T follicular helper cell (primary cell): ENCODE measurements at places on chromosomes 12 and 14.

DNA sequence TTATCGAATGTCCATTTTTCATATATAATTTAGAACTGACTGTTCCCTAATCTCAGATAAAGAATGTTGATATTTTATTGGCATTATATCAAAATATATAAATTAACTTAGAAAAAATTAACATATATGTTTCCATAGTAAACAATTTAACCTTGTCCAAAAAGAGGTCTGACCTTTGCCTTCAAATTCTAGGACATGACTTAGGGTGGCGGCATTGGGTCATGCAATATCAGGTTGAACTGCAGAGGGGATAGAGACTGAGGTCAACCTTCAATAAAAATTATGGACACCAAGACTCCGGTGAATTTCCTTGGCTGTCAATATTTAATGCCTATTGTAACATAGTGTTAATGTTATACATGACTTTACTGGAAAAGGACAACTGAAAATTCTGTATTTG, 199.8 kb downstream of the RPL10L start:
- DNase-seq: no peak

GRCh38 chr14:94560751-94561655, at the start of gene SERPINA4:
Gene SERPINA4, plus strand, starts transcription at chr14:94561442. Its CDS starts 2,041 bp downstream, at chr14:94563483.
- DNase-seq: no peak

DNA sequence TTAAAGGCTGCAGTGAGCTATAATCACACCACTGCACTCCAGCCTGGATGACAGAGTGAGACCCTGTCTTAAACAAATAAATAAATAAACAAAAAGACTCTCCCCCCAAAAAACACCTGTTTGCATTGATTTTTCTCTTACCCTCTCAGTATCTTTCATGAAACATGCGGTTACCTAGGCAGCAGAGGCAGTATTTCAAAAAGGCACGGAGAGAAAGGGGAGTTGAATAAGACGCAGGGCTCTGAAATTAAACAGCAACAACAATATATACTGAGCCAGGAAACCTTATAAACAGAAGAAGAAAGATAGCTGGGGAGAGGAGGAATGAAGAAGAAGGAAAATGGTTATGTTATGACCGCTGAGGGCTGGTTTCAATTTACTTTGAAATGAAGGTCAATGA, 277.6 kb downstream of the BTG1 start:
- no peak for DNase-seq

- no peak for DNase-seq
Observed at GRCh38 chr12:107163413-107163812, 70.1 kb upstream of the CRY1 start.

GRCh38 chr12:9344541-9344940, 136.3 kb upstream of the PZP start:
- no peak for DNase-seq

GRCh38 chr12:74889563-74890236, 319.9 kb downstream of the KCNC2 start:
- no peak for DNase-seq

GRCh38 chr12:4603421-4603820, 41.4 kb downstream of the DYRK4 start:
- no peak for DNase-seq

GRCh38 chr12:54407183-54407905, 11.7 kb downstream of the ITGA5 start:
- no peak for DNase-seq

DNA sequence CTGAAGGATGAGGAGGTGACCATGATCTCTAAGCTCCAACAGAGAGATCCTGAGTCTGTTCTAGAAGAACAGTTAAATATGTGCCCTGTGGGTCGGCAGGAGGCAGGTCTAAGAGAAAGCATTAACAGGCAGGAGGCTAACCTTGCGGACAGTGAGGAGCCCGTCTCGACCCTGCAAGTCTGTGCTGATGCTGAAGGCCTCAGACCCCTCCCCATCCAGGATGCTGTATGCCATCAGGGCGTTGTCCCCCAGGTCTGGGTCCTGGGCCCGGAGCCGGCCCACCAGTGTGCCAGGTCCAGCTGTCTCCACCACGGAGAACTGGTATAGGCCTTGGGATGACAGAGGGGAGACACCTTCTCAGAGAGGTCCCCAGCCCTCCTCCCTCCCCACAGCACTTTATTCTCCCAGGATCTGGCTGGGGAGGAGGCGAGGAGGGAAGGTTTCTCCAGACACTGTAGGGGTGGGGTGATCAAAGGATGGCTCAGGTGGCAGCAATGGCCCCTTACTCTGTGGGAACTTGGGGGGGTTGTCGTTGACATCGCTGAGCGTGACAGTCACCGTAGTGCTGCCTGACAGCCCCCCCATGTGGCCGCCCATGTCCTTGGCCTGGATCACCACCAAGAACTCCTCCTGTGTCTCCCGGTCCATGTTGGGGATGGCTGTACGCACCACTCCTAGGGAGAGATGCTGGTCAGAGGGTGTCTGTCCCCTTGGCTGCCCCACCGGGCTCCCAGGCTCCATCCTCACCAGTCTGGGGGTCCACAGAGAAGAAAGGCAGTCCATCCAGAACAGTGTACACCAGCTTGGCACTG, 3.1 kb downstream of the CDH24 start:
- no peak for DNase-seq

DNA sequence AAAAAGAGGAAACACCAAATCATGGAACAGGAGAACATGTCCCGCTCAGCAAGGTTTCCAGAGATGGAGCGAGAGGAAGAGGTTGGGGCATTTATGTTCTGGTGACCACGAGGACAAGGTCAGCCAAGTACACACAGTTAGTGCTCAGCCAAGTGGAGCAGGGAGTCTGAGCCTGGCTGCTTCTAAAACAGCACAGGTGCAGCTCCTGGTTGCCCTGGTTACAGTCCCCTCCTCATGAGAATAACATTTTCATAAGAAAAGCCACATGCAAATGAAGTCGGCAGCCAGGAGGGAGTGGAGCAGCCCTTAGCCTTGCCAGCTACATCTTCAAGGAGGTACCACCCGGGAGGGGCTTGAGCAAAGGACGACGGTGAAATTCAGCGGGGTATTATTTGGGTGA, 81.8 kb downstream of the NOS1 start:
- no peak for DNase-seq

DNA sequence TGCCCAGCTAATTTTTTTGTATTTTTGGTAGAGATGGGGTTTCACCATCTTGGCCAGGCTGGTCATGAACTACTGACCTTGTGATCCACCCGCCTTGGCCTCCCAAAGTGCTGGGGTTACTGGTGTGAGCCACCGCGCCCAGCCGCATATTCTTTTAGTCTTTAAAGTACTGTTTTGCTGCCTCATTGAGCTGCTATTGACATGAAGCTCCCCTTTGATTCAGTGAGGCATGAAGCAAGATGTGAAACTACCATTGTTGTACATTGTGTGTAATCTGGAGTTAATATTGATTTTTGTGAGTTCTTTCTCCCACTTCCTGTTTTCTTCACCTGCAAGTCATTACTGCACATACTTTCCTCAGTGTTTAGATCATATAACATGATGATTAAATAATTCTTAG, 80.8 kb downstream of the MNAT1 start:
- no peak for DNase-seq
